ENCODE measurements at places on chromosomes 3 and 15.

DNA sequence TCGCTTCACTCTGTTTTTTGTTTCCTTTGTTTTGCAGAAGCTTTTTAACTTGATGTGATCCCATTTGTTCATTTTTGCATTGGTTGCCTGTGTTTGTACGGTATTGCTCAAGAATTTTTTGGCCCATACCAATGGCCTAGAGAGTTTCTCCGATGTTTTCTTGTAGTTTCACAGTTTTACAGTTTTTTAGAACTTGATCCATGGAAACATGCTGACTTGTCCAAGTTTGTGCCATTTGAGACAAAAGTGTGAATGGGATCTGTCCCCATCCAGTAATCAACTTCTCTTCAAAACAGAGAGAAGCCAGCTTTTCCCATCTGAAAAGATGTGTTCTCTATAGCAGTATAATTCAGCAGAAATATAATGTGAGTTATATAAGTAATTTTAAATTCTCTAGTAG is 266.5 kb upstream of the LRTM1 start:
- DNase-seq: no peak

- DNase-seq: no peak
Observed at GRCh38 chr3:159899166-159899565, 89.5 kb upstream of the IL12A start.

- DNase-seq: no peak
Observed at GRCh38 chr3:144361002-144361401, 389.4 kb downstream of the DIPK2A start.

- DNase-seq: no peak
Observed at GRCh38 chr3:43253294-43253693, 33.0 kb upstream of the SNRK start.

- DNase-seq: peak; percentile 69
Observed at GRCh38 chr3:43620831-43621655, 768 bp downstream of the ANO10 start.

DNA sequence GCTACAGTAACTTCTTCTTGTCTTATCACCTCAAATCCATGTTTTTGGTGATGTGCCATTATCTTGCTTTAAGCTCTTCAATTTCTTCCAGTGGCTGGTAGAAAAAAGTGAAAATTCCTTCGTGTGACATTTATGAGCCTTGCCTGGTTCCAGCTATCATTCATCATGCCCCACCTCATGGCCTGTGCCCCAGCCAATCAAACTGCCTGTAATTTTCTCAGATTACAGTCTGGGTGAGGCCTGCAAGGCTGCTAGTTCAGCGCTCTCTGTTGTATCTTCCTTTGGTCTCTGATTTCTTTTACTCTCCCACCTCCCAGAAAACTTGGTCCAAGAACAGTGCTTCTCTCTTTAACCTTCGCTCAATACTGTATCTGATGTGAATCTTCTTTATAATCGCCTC is 249.3 kb upstream of the ZNF717 start:
- DNase-seq: no peak

DNA sequence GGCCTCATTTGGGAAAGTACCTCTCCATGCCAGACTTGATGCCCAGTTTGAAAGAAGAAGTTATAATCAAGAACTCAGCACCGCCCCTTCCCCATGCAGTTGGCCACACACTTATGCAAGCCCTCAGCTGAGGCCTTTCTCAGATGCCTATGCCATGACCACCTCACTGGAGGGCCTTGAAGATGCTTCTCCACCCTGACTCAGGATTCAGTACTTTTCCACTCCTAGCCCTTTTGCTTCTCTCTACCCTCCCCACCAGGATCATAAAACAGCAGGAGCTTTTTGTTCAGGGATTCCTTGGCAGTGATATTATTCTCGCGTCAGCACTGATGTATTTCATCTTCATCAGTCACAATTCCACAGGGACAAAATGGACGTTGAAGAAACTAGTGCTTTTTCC is 313.5 kb downstream of the PYDC2 start:
- DNase-seq: peak; percentile 70

DNA sequence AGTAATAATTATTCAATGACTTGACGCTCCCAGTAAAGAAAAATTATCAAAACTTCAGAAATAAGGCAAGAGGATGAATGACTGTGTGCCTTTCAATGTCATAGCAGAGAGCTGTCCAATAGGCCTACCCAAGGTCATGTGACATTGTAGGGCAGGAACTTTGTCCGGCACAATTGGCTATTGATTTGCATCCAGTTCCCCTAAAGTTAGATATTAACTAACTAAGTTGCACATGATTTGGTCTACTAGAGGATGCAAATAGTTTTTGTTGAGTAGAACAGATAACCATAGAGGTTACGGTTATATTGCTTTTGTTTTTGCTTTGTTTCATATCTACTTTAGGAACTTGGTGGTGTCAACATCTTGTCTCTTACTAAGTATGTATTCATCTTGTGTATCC is 127.9 kb upstream of the PFN2 start:
- DNase-seq: no peak

DNA sequence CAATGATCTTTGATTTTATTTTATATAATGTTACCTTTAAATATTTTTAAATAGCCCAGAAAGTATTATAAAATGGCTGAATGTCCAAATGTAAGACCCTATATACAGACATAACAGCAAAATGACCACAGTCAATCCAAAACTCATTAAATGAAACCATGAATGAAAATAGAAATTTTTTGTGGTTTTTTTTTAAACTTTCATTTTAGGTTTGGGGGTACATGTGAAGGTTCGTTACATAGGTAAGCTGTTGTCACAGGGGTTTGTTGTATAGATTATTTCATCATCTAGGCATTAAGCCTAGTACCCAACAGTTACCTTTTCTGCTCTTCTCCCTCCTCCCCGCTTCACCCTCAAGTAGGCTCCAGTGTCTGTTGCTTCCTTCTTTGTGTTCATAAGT is 108.8 kb downstream of the FAIM start:
- no peak for DNase-seq

DNA sequence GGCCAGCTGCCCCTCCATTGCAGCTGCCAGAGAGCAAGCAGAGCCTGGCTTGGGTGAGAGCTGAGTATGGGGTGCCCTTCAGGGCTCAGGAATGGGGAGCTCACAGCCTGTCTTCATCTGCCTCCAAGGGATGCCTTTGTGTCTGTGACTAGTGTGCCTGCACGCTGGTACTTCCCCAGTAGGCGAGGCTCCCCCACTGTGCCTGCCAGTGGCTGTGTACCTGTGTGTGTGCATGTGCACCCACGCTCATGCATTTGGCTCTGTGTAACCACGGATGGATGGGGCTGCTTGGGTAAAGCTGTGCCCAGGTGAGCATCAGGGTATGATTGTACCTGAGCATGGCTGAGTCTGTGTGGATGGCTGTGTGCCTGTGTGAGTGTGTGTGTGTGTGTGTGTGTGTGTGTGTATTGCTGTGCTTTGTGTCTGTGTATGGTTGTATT is 2.3 kb upstream of the GRM2 start:
- no peak for DNase-seq

DNA sequence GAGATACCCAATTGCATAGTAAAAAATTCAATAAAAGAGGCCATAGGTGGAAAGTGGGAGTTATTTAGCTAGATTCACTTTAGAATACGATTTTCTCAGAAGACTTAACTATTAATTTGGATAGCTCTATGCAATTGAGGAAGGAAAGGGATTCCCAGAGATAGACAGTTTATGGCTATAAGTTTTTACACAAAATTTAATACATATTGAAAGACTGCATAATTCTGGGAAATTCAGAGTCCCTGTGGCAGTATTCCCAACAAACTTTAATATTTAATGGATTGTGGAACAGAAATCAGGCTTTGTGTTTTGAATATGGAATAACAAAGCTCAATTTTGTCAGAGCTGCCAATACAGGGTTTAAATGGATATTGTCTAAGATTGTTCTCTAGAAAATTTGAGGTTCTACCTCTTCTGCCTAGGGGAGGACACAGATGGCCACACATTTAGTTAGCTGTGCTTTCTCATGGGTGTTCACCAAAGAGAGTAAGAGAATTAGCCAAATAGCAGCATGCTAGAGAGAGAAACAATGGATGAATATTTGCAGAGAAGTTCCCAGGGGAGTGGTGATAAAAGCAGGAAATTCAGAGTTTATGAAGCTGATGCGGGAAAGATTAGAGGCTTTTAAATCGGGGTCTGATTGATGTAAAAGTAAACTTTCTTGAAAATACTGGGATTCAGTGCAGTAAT is 8.5 kb downstream of the ISL2 start:
- DNase-seq: no peak

DNA sequence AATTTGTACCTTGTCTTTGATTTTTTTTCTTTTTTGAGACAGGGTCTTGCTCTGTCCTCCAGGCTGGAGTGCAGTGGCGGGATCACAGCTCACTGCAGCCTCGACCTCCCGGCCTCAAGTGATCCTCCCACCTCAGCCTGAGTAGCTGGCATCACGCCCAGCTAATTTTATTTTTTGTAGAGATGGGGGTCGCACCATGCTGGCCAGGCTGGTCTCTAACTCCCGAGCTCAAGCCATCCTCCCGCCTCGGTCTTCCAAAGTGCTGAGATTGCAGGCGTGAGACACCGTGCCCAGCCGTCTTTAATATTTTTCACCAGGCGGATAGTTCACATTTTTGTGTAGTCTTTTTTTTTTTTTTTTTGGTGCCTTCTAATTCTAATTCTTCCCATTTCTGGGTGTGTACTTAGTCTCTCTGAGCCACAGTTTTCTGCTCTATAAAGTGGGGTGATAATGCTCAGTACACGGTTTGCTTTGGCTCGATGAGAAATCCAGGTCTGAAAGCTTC is 528 bp upstream of the TATDN2 start:
- DNase-seq: no peak

GRCh38 chr15:66675446-66675845 is 26.6 kb upstream of the SMAD6 start:
- DNase-seq: no peak

- peak; percentile 70 for DNase-seq
Observed at GRCh38 chr15:40470423-40471104, at the start of gene CHST14. TSS of gene CHST14 (plus strand) at chr15:40470984. CDS start at chr15:40471214, 230 bp downstream.

DNA sequence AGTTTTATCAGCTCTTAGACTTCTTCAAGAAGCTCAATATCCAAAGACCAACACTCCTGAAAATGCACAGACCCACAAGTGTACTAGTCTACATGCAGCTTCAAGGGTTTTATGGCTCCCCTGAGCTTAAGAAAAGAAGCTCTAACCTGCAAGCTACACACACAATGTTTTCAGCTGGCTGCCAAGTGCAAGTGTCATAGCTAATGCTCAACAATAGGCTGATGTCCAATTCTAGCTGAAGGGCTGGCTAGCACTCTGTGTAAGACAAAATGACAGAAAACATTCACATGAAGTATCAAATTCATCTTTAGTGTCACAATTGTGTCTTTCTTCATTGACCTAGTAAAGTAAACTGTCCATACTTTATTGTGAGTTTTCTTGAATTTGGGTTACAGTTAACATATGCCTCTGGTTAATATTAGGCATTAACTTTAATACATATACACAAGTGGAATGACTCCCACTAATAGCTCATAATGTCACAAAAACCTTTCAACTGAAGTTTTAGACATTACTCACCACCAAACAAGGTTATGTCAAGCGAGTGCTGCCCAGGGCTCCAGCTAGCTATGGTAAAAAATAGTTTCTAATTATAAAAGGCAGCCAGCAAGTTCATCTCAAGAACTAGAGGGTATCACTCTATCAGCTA is 15.1 kb downstream of the ABI3BP start:
- DNase-seq: peak; percentile 52

- peak; percentile 20 for DNase-seq
Observed at GRCh38 chr3:50147861-50148260, 7.3 kb upstream of the SEMA3F start.

DNA sequence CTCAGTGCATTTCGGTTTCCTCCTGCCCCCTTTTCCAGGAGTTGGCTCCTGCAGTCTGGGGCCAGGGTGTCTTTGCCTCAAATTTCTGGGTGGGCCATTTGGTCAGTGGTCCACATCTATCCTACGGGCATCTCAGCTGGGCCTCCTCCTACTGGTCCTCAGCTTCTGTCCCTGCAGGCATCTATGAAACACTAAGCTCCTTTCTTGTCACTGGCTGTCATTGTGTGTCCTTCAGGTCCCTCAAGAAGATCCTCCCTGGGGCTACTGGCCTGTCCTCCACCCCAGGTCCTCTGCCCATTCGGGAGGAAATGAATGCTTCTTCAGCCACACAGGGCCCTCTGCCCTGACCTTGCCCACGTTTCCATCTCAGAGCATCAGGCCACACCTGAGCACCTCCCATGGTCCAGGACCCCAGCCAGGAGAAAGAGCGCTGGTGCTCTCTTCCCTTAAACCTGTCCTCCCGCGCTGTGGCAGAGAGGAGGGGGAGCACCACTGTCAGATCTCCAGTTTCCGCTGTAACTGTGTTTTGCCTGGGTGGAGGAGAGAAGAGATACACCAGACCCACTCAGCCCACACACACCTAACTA is 1.8 kb downstream of the PRR23E start:
- no peak for DNase-seq

GRCh38 chr3:185813205-185813604 is 11.6 kb downstream of the IGF2BP2 start:
- DNase-seq: peak; percentile 42

- no peak for DNase-seq
Observed at GRCh38 chr3:151990696-151991376, 117.4 kb downstream of the SUCNR1 start.

DNA sequence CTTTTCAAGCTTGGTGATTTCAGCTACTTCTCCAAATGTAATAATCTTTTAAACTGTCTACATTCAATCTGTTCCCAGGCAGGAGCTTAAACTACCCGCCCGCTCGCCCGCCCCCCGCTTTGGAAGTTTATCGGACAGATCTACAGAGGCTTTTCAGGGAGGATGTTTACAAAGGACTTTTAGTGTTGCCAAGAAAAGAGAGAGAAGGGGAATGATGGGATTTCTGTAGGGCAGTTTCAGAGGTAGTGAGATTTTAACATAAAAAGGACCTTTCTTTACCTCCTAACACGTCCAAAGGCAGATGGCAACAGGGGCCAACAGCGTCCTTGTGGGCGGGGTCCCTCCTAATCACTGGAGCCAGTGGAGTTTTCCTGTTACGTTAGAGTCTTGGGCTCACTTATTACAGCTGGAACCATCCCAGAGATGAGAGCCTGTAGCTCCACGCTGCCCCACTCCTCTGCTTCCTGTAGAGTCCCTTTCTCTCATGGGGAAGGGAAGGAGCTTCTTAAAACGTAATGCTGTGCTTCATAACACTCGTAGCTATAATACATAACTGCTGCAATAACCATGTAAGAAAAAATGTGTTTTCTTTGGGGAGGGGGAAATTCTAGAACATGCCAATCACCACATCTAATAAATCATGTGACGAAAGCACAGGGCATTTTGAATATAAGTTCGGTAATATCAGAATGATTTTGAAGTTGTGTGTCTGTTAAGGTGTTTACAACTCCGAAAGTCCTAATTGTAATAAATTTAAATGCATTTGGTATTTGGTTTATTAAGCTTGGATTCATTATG is 30.9 kb downstream of the HES1 start:
- peak; percentile 7 for DNase-seq

DNA sequence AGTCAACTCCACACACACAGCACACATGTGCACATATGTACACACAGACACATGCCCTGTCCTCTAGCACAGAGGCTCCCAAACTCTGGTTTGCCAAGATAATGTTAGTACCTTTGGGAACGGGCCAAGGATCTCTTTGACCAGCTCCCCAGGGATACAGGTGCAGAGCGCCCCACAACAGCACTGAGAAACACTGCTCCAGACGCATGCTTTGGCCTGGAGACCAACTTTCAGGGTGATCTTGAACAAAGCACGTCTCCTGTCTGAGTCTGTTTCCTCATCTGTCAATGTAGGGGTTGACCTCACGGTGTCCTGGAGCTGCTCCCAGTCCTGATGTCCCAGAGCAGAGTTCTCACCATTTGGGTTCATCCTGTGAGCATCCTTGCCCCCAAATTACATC is 15.9 kb upstream of the SKOR1 start:
- no peak for DNase-seq
